ENCODE measurements at places on chromosomes 16 and 17.
A peak's percentile ranks its signal among the peaks of the same experiment; 100 is the strongest.

DNA sequence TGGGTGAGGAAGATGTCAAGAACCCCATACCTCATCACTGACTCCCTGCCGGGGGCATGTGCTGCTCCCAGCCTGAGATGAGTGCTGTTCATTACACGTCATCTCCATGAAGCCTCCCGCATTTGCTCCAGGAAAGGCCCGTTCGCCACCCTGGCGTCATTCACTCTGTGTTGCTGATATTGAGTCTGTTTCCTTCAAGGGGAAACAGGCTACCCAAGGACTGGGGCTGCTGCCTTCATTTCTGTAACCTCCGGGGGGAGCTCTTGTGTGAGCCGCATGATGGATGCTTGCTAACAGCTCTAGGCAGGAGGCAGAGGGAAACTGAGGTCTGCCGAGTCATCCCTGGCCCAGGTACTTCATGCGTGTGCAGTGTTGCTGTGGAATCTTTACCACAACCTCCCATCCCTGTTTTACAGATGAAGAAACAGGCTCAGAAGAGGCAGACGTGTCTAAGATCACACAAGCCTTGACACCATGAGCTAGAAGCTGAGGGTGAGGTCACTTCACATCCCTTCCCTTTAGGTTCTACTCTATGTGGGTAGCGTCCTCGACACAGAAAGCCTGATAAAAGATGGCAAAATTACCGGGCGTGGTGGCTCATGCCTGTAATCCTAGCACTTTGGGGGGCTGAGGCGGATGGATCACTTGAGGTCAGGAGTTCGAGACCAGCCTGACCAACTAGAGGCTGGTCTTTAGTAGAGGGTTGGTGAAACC lies 3.5 kb upstream of the ARMC5 start:
- DNase-seq: peak; percentile 27

GRCh38 chr17:4497101-4497824 lies 1.4 kb upstream of the SPNS2 start:
- no peak for DNase-seq

- no peak for DNase-seq
These were observed 318.2 kb upstream of the SOX9 start for GRCh38 chr17:71802663-71803062.

DNA sequence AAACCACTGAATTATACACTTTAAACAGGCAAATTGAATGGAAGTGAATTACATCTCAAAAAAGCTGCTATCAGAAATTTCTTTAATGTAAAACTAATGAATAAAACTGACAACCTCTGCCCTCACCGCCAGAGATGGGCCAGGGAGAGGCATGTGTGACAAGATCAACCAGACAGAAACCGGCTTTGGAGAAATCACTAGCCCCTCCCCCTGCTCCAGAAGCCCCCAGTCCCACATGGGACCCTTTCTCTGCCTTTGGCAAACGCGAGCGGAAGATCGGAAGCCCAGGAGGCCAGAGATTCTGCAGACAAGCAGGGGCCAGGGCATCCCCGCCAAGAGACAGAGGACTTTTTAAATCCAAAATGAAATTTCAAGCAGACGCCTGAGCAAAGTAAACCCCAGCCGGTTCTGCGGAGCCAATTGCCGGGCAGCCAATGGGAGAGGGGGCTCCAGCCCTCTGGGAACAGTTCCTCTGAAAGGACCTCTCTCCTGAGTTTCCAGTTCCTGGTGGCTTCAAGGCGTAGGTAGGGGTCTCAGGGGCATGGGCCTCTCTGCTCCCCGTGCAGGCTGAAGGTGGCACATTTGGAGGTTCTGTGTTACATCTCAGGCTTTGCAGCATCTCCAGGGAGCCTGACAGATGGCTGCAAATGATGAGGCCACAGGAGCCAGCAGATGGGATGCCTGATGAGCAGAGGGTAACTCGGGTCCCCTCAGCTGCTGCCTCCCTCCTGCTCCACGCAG lies 118.1 kb downstream of the GSG1L start:
- no peak for DNase-seq

DNA sequence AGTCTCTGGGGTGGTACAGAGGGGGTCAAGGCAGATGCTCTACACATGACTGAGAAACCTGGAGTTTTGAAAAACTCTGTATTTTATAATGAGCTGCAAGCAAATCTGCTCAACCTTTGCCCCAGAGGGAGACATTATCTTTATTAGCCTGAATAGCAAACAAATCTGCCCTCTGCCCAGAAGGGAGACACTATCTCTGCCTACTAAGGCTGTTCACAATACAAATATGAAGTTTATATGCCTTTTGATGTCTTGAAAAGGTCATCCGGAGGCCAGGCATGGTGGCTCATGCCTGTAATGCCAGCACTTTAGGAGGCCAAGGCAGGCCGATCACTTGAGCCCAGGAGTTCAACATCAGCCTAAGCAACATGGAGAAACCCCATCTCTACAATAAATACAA lies 11.0 kb upstream of the XYLT1 start:
- no peak for DNase-seq

- DNase-seq: no peak
These were observed 267.7 kb upstream of the ZFHX3 start for GRCh38 chr16:73315645-73316044.

- DNase-seq: no peak
These were observed 10.3 kb downstream of the CASKIN1 start for GRCh38 chr16:2186064-2186463.

- no peak for DNase-seq
These were observed 17.5 kb upstream of the MYO18A start for GRCh38 chr17:29197516-29198272.

Data from stimulated activated CD4-positive, alpha-beta T cell treated with anti-CD3 and anti-CD28 coated beads, Interleukin-4, amount 100 ng/mL, for 24 hours (primary cell).